CD4-positive, alpha-beta T cell treated with Interleukin-17A for 4 hours (primary cell): ENCODE measurements at places on chromosomes 11 and 22.

GRCh38 chr11:134752526-134752925, 340.5 kb upstream of the B3GAT1 start:
- no peak for DNase-seq

DNA sequence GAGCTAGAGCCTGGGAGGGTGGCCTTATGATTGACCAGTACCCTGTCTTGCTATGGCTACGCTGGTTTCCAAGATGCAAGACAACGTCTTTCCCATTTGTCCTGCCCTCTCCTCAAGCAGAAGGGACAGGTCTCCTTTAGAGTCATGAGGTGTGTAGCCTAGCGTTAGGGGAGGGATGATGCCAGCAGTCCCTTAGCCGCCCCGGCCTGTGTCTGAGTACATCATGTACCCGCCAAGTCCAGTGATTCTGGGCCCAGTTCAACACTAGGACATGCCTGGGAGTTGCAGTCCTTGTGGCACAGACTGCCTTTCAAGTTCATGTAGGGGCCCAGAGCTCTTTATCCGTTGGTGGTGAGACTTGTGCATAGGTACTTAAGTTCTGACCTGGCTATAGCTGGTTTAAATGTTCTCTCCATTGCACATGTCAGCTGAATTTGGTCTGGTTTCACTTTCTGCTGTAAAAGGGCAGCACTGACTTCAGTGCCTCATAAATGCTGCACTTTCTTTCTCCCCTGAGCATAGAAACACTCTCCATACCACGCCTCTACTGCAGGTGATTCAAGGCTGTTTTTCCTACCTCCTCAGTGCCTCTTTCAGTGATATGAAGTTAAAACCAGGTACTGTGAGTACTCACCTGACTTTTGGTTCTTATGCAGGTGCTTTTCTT, 151.1 kb downstream of the METTL15 start:
- DNase-seq, result no peak

DNA sequence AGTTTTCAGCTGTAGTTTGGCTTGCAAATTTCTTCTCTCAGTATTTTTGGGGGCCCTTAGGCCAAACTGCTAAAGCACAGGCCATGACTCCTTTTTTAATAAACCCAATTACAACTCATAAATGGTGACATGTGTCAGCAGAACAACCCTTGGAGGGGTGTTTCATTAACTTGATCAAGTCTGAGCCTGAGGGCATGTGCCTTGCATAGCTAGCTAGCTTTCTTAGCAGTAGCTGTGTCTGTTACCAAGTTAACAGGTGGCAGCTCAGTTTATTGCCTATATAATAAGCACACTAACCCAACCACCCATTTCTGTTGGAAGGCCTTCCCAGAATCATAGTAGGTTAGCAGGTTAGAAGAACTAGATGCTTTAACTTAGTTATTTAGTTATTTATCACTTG, 950.3 kb upstream of the CCDC90B start:
- no peak for DNase-seq

DNA sequence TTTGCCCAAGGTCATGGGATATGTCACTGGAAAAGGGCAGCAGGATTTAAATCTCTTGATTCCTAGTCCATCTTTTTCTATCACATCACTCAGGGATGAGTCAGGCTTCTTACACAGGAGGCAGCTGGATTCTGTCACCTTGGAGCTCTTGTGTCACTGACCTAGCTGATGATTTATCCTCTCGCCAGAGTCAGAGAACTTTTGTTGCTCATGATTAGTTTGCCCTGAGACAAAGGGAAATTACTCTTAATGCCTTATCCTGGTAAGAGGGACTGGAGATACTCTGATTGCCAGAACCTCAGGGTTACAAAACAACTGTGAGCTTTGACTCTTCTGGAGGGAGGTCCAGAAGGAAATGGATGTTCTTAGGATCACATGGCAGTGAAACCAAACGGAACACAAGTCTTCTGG, 10.1 kb downstream of the COA4 start:
- DNase-seq, result no peak

GRCh38 chr22:30438559-30438958, 13.0 kb downstream of the MTFP1 start:
- no peak for DNase-seq

DNA sequence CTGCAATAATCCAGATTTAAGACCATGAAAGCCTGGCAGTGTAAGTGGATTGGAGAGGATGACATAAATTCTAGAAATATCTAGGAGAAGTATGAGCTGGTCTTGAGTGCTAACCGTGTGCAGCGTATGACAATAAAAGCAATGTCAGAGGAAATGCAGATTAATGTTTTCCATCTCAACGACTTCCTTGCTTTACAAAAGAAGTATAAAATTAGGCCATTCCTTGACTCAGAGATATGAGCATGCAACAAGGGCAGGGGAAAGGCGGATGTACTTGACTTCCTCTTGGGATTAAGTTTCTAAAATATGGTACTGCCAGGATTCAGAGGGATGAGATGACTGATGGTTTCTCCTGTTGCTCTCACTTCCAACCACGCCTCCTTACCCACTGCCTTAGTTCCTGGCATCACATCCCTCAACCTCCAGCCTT, 32.3 kb downstream of the ADAMTS15 start:
- no peak for DNase-seq

DNA sequence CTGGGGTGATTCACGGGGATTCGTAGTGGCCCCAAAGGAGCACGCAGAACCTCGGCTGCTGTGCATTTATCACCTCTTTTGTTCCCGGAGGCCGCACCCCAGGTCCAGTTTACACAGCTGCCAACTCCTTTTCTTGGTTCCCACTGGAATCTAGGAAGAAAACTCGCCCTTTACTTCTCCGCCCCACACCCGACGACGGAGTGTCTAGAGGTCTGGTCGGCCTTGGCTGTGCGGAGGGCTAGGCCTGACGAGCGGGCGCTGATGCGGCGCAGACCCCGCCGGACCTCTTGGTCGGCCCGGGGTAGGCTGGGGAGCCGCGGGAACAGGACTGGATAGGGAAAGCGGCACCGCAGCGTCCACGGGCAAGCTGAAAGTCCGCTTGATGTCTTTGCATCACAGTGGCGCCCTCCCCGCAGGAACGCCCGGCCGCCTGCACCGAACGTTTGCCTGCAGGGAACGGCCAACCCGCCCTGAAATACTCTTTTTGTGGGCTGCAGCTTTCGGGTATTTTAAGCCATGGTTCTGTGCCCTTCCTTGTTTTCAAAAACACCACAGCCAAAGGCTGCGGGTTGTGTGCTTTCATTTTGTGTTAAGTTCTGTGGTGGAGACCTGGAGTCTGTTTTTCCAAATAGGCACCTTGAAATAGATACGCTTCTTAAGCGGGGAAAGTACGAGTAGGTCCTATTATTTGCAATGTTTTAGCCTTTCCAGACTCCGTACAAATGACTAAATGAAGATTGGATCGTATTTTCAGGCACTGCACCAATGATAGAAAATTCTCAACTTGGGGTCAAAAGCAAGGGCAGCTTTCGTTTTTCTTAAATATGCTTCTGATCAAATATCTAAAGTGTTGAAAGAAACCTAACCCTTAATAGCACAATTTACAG, 829 bp upstream of the ZBED5 start:
- DNase-seq, result peak; percentile 68

DNA sequence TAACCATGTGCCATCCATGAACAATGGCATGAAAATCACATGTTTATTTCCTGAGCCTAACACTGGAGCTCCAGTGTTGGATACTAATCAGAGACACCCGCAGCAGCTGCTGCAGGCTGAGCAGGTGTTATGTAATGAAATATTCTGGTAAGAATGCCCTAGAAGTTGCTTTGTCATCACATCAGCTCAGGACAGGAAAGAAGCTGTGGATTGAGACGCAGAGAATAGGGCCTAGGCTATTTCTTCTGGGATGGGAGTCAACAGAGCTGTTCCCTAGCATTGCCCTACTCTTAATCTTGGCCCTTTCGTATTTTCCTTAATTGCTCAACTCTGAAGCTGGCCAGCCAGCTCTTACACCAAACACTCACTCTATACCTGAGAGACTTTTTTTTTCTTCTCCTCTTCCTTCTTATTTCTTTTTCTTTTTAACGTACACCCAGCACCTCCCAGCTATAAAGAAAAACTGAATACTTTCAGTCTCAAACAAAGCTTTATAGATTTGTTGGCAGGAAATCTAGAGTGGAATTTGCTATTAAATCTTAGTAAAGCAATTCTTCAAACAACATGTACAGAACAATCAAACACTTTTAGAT, 31.9 kb downstream of the RASSF10 start:
- no peak for DNase-seq

- no peak for DNase-seq
Observed at GRCh38 chr11:1839924-1840779, 1.4 kb downstream of the TNNI2 start.

GRCh38 chr11:58786693-58787092, 55.0 kb upstream of the GLYAT start:
- no peak for DNase-seq

- DNase-seq, result peak; percentile 42
Observed at GRCh38 chr11:57249384-57250319, 12.6 kb upstream of the APLNR start.

DNA sequence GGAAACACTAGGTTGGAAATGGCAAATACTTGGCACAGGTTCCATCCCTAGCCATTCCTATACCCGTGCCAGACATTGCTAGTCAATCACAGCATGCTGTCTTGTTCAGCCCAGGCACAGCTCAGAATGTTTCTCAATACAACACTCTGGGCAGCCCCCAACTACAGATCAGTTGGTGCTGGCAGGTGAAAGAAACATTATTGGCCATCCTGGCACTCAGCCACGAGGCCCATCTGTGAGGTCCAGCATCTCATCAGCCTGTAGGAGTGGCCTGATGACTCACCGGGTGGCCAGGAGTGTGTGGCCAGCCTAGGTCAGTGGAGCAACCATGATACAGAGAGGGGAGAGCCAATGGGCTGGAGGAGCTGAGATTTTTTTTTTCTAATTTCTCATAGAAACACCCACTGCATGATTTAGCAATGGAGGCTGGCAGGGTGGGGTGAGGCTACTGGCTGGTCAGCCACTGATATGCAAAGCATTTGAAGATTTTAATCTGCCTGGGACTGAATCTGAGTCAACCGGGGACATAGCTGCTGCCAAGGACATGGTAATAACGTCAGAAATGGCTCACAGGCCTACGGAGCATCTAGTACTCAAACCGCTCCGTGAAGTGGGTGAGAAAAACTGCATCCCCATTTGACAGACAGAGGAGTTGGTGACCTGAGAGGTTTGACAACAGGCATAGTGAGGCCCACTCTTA, 5.4 kb downstream of the MYO18B start:
- DNase-seq, result no peak

DNA sequence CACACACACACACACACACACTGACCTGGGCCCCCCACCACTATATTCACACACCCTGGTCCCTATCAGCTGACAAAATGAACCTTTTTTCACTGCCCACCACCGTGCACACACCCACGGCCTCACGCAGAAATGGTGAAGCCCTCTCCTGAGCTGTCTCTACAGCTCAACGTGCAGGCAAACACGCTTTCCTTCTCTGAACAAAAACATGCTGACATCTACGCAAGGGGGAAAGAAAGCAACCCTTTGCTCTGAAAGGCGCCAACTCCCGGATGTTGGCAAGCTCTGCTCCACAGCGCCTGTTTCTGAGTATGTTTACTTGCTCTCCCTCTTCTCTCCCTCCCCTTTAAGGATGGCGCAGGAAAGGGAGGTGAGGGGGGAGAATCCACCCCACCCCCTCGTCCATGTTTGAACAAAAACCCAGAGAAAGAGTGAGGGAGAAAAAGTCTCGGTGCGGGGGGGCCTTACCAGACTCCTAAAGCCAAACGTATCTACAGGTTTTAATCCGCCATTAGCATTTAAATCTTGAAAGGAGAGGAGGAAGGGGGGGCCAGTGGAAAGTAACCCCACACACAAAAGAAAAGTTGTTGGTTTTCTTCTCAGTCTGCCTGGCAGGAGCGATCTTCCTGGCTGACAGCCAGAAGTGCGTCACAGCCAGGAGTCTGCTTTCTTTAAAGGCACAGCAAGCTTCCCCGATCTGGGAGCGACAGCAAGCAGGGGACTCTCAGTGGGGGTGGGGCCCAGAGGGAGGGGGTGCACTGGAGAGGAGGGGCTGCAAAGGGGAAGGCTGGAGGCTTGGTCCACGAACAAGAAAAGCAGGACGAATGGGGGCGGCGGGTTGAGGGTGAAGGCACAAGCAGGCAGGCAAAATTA, 39.6 kb downstream of the NUMA1 start:
- DNase-seq, result peak; percentile 89

DNA sequence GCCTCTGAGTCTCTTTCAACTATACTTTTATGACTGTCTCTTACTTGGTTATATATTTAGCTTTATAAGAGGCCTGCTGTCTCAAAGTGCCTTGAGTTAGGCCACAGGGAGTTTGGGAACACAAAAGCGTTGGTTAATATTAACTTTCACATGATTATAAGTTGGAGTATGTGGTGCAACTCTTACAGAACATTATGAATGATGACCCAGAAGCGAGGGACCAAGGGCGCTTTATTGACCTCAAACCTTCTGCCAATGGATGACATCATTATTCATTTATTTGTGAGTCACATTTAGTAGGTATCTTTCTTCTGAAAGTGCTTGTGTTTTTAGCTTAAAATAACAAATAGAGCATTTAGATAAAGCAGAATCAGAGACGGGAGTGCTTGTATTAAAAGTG, 298.0 kb upstream of the ZC3H12C start:
- DNase-seq, result no peak

DNA sequence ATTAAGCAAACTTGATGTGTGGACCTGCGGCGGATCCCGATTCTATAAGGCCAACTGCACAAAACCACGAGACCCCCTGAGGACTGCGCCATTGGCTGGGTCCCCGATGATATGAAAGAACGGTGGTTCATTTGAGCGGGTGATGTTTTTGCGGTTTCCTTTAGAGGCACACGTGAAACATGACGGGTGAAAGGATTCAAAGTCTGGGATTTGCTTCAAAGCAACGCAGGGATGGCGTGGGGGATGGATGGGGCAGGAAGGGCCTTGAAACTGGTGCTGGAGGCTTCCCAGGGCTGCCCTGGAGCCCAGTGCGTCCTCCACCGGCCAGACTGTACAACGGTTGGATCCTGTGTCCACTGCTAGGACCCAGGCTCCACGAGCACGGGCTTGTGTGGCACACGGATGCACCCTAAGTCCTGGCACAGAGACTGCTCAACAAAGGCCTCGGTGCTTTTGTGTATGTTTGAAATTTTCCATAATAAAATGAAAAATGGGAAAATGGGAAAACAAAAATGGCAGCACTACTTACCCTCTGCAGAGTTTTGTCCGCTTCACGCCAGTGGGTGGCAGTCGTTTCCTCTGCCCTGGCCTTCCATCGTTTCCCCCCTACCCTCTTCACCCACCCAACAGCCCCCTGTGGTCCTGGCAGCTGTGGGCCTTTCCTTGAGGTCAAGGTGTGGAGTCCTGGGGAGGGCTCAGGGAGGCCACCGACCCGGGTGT, 3.6 kb downstream of the ASCL2 start:
- DNase-seq, result no peak

DNA sequence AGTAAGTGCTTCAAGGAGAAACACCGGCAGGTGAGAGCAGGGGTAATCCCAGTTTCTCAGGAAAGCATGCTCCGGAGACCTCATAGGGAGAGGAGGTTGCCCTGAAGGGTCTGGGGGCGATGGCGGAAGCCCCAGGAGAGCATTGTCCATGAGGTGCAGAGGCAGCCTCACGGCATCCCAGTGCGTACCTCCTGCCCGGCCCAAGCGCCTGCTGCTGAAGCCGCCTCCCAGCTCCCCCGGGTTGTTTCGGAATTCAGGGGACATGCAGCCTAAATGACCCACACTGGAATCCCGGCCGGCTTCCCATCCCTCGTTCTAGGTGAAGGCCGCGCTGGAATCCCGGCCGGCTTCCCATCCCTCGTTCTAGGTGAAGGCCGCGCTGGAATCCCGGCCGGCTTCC, 2.7 kb downstream of the ZBED4 start:
- no peak for DNase-seq
